ENCODE measurements at places on chromosomes 1 and 21.
A peak's percentile ranks its signal among the peaks of the same experiment; 100 is the strongest.

DNA sequence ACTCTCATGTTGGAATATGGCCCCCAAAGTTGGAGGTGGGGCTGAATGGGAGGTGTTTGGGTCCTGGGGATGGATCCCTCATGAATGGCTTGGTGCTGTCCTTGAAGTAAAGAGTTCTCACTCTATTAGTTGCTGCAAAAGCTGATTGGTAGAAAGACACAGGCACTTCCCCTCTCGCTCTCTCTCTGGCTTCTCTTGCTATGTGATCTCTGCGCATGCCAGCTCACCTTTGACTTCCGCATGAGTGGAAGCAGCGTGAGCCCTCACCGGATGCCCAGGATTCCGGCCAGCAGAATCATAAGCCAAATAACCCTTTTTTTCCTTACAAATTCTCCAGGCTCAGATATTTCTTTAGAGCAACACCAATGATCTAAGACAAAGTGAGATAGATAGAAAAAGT lies 20.9 kb upstream of the CCSAP start:
- no peak for DNase-seq

DNA sequence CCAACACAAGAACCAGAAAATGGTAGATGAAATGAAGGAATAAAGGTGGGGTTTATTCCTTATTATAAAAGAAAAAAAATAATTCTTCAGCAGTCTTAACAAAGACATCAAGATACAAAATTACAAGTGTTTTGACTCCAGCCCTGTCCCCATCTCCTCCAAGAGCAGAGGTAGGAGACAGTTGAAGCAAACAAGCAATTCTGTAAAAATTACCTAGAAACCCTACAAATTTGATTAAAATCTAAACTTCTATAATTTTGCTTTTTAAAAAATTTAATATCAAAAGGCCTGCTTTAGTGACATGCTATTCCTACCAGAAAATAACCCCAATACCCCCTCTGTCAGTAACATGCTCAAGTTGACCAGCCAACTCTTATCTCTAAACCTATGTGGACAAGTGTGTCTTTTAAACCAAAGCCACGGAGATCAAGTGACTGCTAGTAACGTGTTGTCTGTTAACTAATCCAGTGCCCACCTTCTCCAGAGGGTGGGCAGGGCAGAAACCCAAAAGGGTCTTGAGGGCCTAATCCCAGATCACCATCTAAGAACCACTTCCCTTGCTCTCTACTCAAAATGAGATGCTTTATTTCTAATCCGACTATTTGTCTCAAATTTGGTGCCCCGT lies 8.4 kb downstream of the GLUL start:
- no peak for DNase-seq

DNA sequence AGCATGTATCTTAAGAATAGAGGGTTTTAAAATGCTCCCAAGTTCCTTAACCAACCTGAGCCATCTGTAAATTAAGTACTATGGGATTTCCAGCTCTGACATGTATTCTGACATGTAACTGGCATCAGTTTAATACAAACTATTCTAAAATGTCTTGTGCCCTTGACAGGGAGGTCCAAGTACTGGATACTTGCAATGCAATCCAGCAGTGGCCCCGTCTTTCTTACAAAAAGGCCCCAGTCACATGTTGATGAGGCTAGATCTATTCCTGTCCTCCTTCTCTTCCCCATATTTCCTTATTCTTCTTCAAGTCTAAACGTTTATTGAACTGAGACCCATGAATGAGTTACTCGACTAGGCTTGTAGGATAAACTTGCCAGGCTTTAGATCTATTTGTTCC lies 46.4 kb downstream of the MRPL39 start:
- no peak for DNase-seq

DNA sequence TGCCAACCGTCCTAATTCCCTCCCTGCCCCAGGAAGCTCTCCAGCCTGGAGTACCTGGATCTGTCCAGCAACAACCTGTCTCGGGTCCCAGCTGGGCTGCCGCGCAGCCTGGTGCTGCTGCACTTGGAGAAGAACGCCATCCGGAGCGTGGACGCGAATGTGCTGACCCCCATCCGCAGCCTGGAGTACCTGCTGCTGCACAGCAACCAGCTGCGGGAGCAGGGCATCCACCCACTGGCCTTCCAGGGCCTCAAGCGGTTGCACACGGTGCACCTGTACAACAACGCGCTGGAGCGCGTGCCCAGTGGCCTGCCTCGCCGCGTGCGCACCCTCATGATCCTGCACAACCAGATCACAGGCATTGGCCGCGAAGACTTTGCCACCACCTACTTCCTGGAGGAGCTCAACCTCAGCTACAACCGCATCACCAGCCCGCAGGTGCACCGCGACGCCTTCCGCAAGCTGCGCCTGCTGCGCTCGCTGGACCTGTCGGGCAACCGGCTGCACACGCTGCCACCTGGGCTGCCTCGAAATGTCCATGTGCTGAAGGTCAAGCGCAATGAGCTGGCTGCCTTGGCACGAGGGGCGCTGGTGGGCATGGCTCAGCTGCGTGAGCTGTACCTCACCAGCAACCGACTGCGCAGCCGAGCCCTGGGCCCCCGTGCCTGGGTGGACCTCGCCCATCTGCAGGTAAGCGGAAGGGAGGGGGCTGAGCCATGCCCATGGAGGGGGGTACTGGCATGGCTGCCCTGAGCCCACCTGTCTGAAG lies 16.5 kb downstream of the PODN start:
- DNase-seq = no peak

DNA sequence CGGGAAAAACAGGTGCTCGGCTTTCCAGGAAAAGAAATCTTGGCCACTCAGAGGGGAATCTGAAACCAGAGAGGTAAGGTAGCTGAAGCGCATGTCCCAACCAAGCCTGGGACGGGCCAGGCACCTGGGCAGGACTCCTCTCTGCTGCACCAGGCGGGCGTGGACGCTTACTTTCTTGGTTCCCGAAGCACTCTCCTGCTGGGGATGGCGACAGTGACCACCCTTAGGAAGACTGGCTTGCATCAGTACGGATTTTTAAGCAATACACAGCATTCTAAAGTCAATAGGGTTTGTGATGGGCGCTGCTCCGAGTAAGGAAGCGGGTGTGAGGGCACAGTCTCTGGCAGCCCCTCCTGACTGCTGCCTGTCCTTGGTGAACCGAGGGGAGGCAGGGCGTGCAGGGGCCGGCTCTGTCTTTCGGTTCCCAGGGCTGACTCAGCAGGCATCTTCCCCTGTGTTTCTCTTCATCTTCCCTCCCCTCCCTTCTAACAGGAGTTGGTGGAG lies 74.9 kb upstream of the ANGPTL1 start:
- DNase-seq = peak; percentile 18

DNA sequence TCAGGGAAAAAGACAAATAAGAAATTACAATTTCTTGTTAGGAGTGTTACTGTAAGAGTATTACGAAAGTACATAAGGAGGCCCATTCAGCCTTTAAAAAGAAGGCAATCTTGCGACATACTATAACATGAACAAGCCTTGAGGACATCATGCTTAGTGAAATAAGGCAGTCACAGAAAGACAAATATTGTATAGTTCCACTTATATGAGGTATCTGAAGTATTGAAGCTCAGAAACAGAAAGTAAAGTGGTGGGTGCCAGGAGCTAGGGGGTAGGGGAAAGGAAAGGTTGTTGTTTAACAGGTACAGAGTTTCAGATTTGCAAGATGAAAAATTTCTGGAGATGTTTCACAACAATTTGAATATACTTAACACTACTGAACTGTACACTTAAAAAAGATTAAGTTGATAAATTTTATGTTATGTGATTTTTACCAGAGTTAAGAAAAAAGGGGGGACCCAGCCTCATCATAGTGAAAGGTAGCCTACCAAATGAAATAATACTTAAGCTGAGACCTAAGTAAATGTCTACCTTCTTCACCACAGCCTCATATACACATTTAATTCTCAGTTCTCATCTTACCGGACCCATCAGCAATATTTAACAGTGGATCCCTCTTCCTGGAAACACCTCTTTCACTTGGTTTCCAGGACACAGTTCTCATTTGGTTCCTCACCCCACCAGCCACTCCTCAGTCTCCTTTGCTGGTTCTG lies 19.5 kb downstream of the USP24 start:
- DNase-seq = peak; percentile 72

DNA sequence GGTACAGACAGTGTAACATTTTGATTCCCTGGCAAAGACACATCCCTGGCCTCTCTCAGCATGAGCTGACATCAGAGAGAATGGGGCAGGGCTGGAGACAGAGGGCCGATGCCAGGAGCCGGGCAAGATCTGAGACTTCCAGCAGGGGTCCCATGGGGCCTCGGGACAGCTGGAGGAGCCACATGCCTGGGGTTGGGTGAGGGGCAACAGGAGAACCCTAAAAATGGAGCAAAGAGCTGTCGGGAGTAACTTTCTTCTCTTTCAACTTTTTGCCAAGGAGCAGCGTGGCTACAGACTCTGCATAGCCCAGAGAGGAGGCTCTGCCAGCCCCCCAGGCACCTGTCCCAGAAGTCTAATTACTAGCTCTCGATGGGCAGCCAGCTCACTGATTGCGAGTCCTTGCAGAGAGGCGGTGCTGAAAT lies 130.8 kb downstream of the LACTBL1 start:
- DNase-seq = no peak

DNA sequence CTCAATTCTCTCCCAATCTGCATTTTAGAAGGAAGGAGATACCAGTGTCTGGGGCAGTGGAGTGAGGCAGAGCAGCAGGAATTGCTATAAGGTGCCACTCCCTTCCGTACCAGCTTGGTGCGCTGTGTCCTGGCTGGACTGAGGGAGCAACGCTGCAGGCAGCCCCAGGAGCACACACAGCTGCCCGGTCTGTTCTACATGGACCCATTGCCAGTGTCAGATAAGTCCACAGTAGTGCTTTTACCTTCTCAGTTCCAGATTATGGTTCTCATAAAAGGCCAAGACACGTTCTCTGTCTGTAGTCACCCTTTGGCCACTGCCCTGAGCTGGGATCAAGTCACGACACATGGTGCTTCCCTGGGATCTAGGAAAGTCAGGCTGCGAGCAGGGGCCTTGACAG lies 44.1 kb upstream of the BARHL2 start:
- DNase-seq = no peak

DNA sequence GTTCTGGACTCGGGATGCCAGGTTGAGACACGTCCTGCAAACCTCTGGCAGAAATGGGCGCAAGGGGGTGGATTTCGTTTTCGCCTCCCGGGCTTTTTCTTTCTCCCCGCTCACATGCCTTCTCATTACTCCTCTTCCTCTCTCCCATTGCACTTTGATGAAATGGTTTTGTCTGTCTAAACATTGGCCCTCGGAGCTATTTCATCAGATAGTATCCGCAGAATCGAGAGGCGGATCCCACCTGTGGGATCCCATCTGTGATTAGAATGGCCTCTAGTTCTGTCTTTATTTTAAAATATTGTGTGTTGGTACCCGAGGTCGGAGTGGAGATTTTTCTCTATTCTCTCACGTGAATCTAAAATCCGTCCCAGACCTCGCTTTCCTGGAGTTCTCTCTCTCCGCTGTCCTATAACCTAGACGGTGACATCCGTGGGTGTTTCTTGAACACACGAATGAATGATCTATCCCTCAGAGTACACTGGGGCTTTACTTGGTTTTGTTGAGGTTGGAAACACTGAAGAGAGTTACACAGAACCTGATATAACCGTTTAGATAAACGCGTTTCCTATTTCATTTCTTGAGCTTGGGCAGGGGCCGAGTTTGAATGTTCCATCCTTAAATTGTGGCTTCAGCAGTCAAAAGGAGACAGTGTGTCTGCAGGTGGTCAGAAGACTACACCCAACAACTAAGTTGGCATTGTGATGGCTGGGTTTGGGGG lies 2.0 kb downstream of the EDARADD start:
- no peak for DNase-seq

DNA sequence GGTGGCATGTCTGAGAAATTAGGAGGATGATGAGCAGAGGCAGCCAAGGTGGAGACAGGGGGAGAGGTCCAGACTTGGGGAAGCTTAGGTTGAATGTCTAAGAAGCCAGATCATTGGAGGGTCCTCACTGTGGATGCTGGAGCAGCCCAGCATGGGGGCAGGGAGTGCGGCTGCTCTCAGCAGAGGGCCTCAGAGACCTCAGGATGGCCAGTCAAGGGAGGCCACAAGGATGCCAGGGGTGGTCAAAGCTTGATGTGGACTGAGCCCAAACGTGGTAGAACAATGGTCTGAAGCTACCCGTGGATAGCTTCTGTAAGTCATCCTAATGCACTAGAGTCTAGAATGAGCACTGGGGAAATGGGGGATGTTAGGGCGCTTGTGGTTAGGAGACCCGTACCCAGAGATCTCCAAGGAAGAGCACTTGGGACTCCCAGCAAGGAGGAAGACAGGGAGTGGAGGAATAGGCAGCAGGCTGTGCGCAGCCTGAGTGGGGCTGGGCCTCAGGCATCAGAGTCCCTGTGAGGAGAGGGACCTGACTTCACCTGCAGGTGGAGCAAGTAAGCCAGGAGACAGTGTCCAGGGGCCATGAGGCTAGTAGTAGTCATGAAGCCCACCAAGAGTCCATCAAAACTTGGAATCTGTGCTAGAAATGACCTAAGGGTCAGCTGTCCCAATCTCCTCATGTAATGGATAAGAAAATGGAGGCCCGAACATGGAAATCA lies 4.3 kb upstream of the S100A9 start:
- peak; percentile 3 for DNase-seq

- DNase-seq = no peak
Observed at GRCh38 chr1:169121146-169121923, 14.8 kb downstream of the ATP1B1 start.

DNA sequence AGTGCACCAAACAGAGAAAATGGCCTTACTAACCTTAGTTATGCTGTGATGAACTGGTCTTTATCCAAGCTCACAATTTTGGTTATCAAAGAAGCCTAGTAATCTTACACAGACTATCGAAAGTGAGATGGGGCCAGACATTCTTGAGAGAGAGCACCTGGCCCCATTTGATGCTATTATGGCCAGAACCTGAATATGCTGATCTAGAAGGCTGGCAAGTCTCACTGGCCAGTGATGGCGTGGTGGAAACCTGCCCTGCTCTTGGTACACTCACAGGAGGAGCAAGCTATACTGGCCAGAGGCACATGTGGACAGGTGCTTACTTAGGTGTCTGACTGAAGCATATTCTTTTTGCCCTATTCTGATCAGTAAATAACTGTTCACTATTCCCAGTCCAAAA lies 357.8 kb upstream of the ZRANB2 start:
- no peak for DNase-seq

- no peak for DNase-seq
Observed at GRCh38 chr1:180204231-180204630, 25.8 kb upstream of the LHX4 start.

GRCh38 chr1:43644558-43644957 lies 5.4 kb upstream of the KDM4A start:
- DNase-seq = no peak

GRCh38 chr1:161019751-161020495 lies 1.0 kb downstream of the F11R start:
- DNase-seq = no peak

GRCh38 chr21:44658913-44659595 lies 1.3 kb downstream of the KRTAP12-3 start:
- no peak for DNase-seq

DNA sequence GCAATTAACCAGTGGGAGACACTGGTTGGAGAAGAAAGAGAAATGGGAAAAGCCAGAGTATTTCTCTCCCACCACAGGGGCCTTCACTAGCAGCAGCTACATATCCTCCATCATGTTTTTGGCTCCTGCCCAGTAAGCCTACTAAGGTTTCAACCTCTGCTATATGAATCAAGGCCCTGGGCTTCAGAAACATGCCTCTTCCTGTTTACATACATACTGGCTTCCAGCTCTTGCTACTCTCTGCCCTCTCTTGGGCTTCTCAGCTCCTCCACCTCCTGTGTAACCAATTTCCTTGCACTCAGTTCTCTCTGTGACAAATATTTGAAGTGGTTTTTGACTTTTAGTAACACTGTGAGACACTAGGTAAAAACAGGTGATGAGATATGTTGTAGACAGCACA lies 80.8 kb downstream of the LRRC7 start:
- DNase-seq = no peak
